ENCODE measurements at places on chromosomes 4 and X. TPM values are rescaled to one million over a fixed set of nuclear protein-coding genes. Genes with fewer than 3 reads are reported as not detected.

DNA sequence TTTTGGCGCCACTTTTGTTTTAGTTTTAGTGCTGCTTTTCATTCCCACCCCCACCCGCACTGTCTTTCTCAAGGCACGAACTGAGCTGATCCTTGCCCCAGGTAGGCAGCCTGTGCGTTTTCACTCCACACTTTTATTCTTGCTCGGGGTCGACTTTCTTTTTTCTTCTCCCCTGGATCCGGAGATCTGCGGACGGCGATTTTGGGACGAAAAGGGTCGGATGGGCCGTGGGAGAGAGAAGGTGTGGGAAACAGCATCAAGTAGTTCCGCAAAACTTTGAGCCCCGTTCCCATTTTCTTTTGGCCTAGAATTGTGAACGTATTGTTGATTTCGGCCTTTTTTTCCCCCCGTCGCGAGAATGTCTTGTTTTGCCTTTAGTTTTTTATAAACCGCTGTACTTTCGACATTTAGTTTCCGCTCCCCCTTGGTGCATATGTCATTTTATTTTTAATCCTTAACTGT, 531 bp downstream of the STAG2 start:
- peak overlapping the region; percentile 99 for H3K27ac ChIP-seq
- H3K4me3 ChIP-seq, result peak overlapping the region; percentile 93
- peaks cover 7% of the 10 kb centered on the region for H3K4me1 ChIP-seq
- peaks cover 3% of the 10 kb centered on the region for H3K27me3 ChIP-seq
- no peak for DNase-seq

GRCh38 chr4:113998079-113998478, 18.6 kb upstream of the ARSJ start:
- no peaks in the 10 kb centered on the region for H3K4me1 ChIP-seq
- H3K27ac ChIP-seq, result peak overlapping the region; percentile 72
- no peaks in the 10 kb centered on the region for H3K27me3 ChIP-seq
- no peak for DNase-seq
- no peaks in the 10 kb centered on the region for H3K36me3 ChIP-seq
- no peak overlapping the region for H3K4me3 ChIP-seq

- H3K27me3 ChIP-seq, result no peaks in the 10 kb centered on the region
- peak; percentile 49 for DNase-seq
- no peak overlapping the region for H3K27ac ChIP-seq
- H3K36me3 ChIP-seq, result no peaks in the 10 kb centered on the region
- H3K4me3 ChIP-seq, result no peak overlapping the region
- H3K4me1 ChIP-seq, result peaks cover 5% of the 10 kb centered on the region
Observed at GRCh38 chr4:7414046-7414445, 20.7 kb downstream of the PSAPL1 start.

DNA sequence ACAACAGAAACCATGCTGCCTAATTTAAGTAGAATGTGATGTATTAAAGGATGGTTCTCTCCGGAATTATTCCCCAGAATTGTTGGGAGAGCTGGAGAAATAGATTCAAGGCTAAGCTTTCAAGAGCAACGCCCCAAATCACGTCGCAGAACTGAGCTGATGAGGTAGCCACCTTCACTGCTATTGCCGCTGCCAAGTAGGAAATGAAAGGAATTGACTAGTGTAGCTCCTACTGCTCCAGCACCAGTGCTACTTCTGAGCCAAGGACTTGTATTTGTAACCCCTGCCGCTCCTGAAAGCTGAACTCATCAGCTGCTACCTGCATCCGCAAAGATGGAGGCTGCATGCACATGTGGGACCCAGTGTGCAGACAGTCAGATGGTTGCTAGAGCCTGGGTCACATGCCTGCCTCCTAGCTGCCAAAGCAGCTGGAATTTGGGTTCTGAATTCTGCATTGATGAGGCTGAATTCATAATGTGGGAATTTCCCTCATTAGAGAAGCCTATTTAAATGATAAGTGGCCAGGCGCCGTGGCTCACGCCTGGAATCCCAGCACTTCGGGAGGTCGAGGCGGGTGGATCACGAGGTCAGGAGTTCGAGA, 173.9 kb downstream of the PDGFRA start:
- no peak overlapping the region for H3K4me3 ChIP-seq
- H3K4me1 ChIP-seq, result no peaks in the 10 kb centered on the region
- H3K27ac ChIP-seq, result no peak overlapping the region
- DNase-seq, result no peak
- no peaks in the 10 kb centered on the region for H3K27me3 ChIP-seq

DNA sequence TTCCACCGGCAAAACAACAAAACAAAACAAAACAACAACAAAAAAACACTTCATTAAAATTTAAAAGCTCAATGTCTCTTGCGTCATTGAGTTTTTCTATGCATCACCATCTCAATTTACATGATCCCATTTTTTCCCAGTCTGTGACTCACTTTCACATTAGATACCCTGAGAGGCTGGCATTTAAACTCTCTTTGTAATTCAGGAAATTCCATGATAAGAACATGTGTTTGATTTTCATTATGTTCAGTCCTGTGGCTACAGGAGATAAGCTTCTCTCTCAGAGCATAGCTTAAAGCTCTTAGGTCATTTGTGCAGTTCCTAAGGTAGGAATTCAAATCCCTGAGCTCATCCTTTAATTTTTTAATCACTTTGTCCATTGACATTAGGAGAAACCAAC, 104.6 kb downstream of the NBDY start:
- no peaks in the 10 kb centered on the region for H3K36me3 ChIP-seq
- no peak overlapping the region for H3K4me3 ChIP-seq
- H3K27ac ChIP-seq, result no peak overlapping the region
- no peaks in the 10 kb centered on the region for H3K27me3 ChIP-seq

DNA sequence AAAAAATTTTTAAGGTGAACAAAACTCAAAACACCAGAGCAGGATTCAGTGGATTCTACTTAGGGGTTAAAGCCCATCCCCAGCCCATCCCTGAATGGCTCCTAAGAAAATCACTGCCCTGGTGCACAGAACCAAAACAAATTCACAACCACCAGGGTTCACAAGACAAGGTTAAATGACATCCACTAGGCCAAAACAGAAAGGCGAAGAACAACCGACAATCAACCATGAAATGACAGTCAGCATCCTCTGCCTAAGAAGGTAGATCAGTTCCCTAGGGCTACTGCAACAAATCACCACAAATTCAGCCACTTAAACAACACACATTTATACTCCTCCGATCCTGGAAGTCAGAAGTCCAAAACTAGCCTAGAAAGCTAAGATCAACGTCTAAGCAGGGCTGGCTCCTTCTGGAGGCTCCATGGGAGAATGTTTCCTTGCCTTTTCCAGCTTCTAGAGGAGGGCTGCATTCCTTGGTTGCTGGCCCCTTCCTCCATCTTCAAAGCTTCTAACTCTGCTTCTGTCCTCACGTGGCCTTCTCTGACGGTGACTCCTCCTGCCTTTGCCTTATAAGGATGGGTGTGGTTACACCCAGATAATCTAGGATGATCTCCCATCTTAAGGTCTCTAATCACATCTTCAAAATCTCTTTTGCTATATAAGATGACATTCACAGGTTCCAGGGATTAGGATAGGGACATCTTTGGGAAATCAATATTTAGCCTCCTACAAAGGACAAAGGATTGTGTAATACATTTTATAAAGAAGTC, 1.8 kb downstream of the CCNQ start:
- peaks cover 5% of the 10 kb centered on the region for H3K36me3 ChIP-seq
- peak overlapping the region; percentile 90 for H3K4me3 ChIP-seq
- no peak overlapping the region for H3K27ac ChIP-seq

USP27X gene
- 7.8 TPM for total RNA-seq

TRPC3 gene
- total RNA-seq, result 0.45 TPM

AGA gene
- 19.5 TPM for total RNA-seq

GPR119 gene
- 21.9 TPM for total RNA-seq
